ENCODE measurements at places on chromosomes 12 and 14.

DNA sequence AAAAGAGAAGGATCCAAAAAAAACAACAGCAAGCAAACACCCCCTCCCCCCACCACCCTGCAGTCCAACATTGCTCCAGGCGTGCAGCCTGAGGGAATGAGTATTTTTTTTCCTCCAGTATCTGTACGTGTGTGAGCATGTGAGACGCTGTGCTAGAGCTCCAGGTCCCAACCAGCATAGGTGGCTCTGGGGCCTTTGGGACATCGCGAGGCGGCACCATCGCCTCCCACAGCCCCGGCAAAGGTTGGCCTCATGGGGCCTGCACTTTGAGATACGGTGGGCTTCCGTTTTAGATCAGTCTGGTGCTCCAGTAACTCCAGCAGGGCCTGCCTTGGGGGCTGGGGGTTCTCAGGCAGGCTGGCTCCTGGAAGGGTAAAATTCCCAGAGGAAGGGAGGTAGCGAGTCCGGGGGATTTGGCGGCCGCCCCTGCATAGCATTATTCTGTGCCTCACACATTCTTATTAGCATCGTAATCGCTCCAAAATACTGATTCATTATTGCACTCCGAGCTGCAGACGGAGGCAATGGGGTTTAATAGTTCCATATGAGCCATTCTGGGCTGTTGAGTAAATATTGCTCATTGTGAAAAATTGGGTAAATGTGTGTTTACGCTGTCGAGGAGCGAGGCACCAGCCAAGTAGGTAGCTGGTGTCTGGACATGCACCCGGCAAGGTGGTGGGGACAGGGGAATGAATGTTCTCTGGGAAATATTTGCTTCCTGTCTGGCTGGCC, 143.1 kb upstream of the MYL2 start:
- DNase-seq = no peak
- H3K4me1 ChIP-seq = no peaks in the 10 kb centered on the region
- H3K27me3 ChIP-seq = no peaks in the 10 kb centered on the region

DNA sequence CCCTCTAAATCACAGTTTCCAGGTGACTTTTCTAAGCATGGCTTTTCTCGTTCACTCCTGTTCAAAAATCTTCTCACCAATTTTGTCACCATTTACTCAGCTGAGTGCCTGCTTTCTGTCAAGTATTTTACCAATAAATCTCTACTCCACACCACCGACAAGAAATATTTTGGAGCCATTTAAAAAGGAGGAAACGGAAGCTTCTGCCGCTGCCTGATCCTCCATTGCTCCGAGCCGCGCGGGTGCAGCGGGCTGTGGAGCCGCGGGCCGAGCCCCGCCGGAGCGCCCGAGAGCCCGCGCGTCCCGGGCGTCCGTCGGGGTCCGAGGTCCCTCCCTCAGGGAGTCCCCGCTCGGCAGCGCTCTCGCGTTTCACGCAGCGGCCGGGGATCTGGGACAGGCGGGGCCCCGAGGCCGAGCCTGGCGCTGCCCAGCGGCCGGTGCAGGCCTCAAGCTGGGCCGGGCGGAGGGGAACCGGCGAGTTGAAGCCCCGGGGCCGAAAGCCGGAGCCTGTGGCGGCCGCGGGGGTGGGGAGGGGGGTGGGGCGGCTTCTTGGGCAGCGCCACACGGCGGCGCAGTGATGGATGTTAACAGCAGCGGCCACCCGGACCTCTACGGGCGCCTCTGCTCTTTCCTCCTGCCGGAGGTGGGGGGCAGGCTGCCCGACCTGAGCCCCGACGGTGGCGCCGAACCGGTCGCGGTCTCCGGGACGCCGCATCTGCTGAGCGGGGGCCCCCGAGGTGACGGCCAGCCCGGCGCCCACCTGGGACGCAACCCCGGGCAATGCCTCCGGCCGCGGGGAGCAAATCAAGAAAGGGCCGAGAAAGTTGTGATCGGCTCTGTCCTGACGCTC, 1.1 kb upstream of the HEBP1 start:
- H3K36me3 ChIP-seq = no peaks in the 10 kb centered on the region
- DNase-seq = peak; percentile 74
- H3K27ac ChIP-seq = peak overlapping the region; percentile 8

GRCh38 chr12:67434671-67435370, 165.7 kb downstream of the CAND1 start:
- no peak overlapping the region for H3K4me3 ChIP-seq
- no peaks in the 10 kb centered on the region for H3K27me3 ChIP-seq
- no peaks in the 10 kb centered on the region for H3K4me1 ChIP-seq
- no peak for DNase-seq
- no peak overlapping the region for H3K27ac ChIP-seq

DNA sequence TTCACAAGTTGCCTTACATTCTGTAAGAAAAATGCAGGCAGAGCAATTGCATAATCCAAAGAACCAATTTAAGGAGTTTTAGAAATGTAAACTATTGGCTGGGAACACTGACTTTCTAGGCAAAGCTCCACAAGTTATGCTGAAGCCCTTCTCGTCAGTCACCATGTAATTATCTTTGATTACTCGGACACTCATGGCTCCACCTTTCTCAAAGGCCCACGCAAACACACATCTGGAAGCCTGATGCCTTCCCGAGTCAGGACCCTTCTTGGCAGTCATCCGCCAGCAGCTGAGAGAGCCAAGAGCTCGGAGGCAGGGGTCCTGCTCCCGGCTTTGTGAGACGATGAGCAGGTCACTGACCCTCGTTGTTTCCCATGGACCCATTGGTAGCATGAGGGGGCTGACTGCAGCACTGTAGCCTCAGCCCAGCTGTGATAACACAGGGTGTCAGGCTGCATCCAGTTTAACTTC, 202.2 kb downstream of the TMEM132D start:
- DNase-seq = no peak
- H3K36me3 ChIP-seq = no peaks in the 10 kb centered on the region
- H3K27ac ChIP-seq = no peak overlapping the region
- no peaks in the 10 kb centered on the region for H3K27me3 ChIP-seq
- no peak overlapping the region for H3K4me3 ChIP-seq

DNA sequence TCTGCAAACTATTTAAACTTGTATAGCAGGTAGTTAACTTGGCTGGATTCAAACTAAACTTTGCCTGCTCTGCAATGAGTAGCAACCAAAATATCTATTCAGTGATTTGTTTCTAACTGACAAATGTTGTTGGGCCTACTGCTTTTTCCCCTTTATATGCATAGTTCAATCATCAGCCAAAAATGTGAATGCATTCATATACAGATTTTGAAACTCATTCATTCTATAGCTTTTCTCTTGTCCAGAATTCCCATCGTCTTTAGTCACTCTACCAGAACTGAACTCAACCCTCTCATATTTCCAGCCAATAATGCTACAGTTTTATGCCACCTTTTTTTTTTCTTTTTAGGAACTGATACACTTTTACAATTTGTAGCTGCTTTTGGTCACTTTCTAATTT, 599.8 kb downstream of the RPL10L start:
- H3K4me1 ChIP-seq = no peaks in the 10 kb centered on the region
- H3K4me3 ChIP-seq = no peak overlapping the region
- no peaks in the 10 kb centered on the region for H3K27me3 ChIP-seq

DNA sequence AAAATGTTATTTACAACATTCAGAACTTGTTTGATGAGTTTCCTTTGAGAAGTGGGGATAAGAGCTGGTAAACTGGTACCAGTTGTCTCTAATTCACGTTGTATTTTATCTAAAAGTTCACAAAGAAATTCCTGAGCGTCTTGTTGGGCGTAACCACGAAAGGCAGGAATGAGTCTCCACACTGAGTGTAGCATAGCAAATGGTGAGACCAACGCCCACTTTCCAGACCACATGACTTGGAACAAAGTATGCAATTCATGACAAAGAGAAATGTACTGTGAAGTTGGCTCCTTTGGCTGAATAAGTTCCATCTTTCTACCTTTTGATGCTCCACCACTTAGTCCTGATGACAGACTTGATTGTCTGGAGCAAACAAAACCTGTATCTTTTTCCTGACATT, 18.4 kb downstream of the USP44 start:
- no peak overlapping the region for H3K4me3 ChIP-seq
- H3K36me3 ChIP-seq = no peaks in the 10 kb centered on the region
- DNase-seq = no peak
- H3K27me3 ChIP-seq = no peaks in the 10 kb centered on the region
- H3K4me1 ChIP-seq = no peaks in the 10 kb centered on the region
- H3K27ac ChIP-seq = no peak overlapping the region

DNA sequence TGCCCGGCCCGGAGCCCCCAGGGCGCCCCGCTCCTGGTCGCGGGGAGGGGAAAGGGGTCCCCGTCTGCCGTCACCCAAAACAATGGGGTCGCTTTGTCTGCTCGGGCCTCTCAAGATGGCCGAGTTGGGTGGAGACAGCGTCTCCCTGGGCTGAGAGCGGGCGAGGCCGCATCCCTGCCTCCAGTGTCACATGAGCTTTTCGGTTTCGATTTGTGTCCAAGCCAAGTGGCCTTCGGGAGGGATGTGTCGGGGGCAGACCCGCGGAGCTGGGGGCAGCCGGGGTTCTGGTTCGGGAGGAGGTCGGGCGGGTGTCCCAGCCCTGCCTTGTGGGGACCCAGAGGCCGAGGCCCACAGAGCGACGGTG, 790 bp downstream of the DYNC1H1 start:
- H3K27ac ChIP-seq = peak overlapping the region; percentile 69
- DNase-seq = peak; percentile 68
- no peaks in the 10 kb centered on the region for H3K27me3 ChIP-seq
- H3K4me1 ChIP-seq = no peaks in the 10 kb centered on the region

DNA sequence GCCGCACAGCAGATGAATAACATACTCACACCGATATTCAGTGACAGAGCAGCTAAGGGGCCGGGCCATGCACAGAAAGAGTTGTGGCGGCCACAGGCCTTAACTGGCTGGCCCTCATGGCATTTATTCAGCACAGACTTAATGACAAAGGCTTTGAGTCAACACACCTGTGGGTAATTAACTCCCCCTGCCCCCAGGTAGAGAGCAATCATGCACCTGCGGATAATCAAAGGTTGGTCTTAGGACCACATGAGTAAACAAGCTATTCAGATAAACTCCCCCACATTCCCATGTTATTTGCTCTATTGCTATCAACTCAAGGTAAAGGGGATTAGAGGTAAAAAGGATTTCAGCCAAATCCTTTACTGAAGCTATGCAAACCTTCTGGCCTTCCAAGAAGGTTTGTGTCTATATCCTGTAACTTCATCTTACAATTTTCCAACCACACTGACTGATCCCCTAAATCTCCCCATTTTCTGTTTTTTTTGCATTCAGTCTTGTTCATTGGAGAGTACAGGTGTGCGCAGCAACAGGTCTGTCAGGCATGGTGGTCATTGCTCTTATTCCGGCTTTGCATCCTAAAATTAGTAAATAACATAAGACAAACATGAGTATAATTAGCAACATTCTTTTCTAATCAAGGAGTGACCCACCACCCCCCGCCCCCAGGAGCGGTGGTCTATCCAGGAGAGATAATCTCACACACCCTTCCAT, 16.9 kb upstream of the BLTP3B start:
- H3K4me3 ChIP-seq = no peak overlapping the region
- H3K27ac ChIP-seq = no peak overlapping the region

GRCh38 chr12:24488091-24488596, 460.8 kb downstream of the BCAT1 start:
- no peaks in the 10 kb centered on the region for H3K36me3 ChIP-seq
- DNase-seq = no peak
- H3K27me3 ChIP-seq = no peaks in the 10 kb centered on the region
- no peak overlapping the region for H3K4me3 ChIP-seq

DNA sequence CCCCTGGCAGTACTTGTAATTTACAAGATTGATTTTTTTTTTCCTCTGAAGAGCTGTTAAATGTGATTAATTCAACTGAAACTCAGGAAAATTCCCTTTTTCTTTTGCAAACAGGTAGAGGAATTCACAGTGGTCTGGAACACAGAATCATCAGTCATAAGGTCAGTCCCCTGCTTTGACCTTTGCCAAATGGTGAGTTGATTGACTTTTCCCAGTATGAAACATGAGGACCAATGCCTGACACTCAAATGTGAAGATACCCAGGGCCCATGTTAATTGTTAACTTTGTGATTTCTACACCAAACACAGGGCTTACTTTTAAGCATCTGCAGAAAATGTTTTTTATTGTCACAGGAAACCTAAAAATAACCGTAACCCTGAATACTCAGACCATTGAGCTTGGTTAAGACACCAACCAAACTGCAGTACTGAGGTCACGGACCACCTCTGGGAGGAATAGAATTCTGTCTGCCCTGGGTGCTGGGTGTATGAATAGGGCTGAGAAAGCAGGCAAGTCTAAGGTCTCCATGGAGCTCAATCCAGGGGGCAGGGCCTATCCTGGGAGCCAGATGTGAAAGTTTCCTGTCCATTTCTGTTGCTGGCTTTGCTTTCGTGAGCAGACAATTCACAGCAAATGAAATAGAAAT, 192.4 kb downstream of the TMX1 start:
- no peak overlapping the region for H3K27ac ChIP-seq
- DNase-seq = no peak
- H3K4me3 ChIP-seq = no peak overlapping the region
- H3K27me3 ChIP-seq = no peaks in the 10 kb centered on the region
- H3K4me1 ChIP-seq = no peaks in the 10 kb centered on the region

- no peak for DNase-seq
- H3K27me3 ChIP-seq = no peaks in the 10 kb centered on the region
- no peak overlapping the region for H3K4me3 ChIP-seq
- H3K27ac ChIP-seq = no peak overlapping the region
- H3K36me3 ChIP-seq = peaks cover 2% of the 10 kb centered on the region
These were observed 3.9 kb downstream of the SNAPC1 start for GRCh38 chr14:61766151-61766550.

- no peak overlapping the region for H3K27ac ChIP-seq
- H3K27me3 ChIP-seq = no peaks in the 10 kb centered on the region
- peaks cover 2% of the 10 kb centered on the region for H3K4me1 ChIP-seq
- H3K4me3 ChIP-seq = no peak overlapping the region
- H3K36me3 ChIP-seq = no peaks in the 10 kb centered on the region
- DNase-seq = no peak
These were observed 8.1 kb upstream of the STX2 start for GRCh38 chr12:130847112-130847511.

- H3K36me3 ChIP-seq = no peaks in the 10 kb centered on the region
- no peak for DNase-seq
- no peaks in the 10 kb centered on the region for H3K4me1 ChIP-seq
- H3K27me3 ChIP-seq = no peaks in the 10 kb centered on the region
These were observed 253.1 kb downstream of the ANO2 start for GRCh38 chr12:5691943-5692342.

- H3K27ac ChIP-seq = no peak overlapping the region
- no peaks in the 10 kb centered on the region for H3K27me3 ChIP-seq
- no peaks in the 10 kb centered on the region for H3K36me3 ChIP-seq
- no peak overlapping the region for H3K4me3 ChIP-seq
- no peak for DNase-seq
- H3K4me1 ChIP-seq = no peaks in the 10 kb centered on the region
These were observed 34.7 kb downstream of the TNFAIP2 start for GRCh38 chr14:103157969-103158368.
